NCI-H1105 (cell line): ENCODE measurements at places on chromosomes 7 and 10.
A peak's percentile ranks its signal among the peaks of the same experiment; 100 is the strongest.

GRCh38 chr10:36506697-36507496 lies 618.5 kb upstream of the ANKRD30A start:
- DNase-seq, result no peak

DNA sequence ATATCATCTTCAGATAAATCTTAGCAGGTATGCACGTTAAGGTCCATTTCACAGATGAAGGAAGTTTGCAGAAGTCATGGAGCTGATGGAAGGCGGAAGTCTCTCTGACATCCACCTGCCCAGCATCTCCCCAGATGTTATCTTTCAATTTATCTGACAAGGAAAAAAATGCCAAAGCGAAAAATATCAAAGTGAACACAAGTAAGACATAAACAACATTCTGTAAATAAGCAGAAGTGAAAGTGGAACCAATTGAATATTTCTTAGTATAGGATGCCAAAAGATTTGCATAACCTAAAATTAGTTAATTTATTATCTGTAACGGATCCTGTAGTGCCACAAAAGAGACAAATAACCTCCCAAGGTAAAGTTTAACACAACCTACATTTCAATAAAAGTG lies 73.6 kb upstream of the NEBL start:
- no peak for DNase-seq

DNA sequence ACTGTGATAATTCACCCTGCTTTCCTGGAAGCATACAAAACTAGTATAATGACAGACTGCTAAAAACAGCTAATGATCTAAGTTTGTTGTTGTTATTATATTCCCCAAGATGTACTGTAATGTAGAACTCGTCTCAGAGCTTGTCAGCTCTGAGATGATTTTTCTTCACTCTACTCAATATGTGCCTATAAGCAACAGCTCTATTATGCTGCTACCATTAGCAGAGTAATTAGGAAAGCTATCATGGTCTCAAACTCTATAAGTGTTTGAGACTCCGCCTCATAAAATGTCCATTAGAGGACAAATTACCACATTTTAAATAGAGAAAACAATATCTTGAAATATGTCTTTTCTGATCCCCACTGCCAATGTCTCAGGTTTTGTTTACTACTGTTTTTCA lies 476.5 kb upstream of the PCDH15 start:
- peak; percentile 5 for DNase-seq

GRCh38 chr10:102653060-102653459 lies 8.8 kb downstream of the TRIM8 start:
- no peak for DNase-seq

- DNase-seq, result no peak
These were observed 8.0 kb downstream of the VENTX start for GRCh38 chr10:133245439-133246235.

DNA sequence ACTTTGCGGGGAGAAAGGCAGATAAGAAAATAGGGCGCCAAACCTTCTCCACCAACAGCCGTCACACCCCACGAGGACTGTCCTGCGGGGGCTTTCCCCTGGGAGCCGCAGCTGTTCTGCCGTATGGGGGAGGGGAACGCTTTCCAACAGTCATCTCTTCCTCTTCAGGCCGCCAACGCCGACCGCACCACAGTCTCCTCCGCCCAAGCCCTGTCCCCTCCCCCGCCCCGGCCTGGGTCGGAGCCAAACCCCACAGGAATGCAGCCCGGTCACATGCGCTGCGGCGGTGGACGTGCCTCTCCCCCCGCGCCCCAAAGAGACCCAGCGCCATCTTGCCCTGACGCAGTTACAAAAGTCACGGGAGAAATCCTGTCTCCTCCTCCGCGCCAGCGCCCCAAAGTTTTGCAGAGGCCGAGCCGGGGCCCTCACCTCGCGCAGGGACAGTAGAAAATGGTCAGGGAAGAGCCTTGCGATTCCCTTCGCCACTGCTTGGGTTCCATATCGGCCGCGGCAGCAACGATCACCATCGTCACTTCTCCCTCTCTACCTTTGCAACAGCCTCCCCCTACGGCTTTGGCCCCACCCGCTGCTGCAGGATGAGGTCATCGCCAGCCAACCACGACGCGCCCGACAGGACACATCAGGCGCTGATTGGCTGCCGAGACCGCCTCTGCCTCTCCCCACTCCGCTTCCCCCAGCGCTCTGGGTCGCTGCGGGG lies 1.3 kb upstream of the KMT2E start:
- peak; percentile 97 for DNase-seq

DNA sequence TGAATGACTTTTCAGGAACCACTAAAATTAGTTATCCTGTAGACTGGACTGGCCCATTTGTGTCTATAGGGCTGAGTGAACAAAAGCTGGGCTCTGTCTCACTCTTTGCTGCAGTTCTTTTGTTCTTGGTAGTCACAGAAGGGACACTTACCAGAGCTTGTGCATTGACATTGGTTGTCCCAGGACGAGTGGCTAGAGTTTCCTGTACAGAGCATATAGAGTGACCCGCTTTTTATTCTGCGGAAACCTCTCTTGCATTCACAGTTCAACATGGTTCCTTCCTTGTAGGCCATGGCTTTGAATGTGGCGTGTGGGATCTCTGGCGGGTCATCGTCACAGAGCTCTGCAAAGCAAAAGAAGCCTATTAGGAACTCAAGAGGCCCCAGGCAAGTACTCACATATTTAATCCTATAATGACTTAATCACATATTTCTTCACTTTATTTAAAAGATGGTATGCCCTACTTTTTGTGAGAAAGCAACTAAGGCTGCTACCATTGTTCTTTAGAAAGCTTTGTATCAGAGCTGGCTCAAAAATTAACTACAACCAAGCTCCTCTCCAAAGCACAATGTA lies 36.4 kb downstream of the IL2RA start:
- DNase-seq, result no peak

DNA sequence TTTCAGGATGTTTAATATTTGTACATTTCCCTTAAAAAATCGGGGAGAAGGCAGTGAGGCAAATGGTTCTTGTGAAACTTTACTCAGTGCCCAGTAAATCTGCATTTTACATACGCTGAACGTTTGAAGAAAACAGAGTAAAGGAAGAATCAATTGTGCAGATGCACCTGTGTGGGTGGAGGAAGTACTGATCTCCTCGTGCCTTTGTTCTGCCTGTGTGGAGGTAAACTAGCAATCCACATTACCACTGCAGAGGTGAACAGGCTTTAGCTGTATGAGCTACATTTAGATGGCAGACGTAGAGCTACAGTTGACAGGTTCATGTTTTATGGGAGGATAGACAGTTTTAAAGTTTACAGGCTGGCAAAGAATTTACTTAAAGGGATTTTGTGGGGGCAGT lies 62.7 kb upstream of the VIPR2 start:
- DNase-seq, result no peak

DNA sequence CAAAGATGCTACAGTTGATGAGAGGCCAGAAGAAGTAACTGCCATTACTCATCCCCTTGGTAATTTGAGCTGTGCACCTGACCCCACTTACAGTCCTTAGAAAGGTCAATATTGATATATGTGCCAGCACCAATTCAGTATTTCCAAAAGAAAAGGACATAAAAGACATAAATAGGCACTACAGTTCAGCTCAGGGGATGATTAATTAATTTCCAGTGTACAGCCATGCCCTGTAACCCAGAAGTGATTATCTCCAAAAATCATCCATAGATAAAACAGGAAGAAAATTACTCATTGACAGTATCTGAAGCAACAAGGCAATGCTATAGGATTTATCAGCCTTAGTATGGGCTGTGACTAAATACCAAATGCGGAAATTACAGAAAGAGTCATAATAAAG lies 82.4 kb downstream of the PHYHIPL start:
- no peak for DNase-seq

DNA sequence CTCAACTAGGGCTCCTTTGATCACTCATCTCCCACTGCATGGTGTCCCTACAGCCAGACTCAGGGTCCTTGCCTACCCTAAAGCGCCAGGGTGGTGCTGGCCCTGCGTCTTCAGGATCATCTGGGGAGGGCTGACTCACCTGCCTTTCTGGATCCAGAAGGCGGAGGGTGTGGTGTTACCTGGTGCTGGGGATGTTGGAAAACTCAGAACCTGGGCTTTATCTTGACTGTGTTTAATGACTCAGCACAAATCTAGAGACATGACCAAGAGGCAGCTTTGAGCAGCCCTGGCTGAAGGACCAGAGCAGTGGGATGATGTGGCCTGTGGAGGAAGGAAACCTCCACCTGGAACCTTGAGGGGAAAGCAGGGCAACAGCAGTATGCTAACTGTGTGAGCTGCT lies 96.5 kb downstream of the GRK5 start:
- no peak for DNase-seq

DNA sequence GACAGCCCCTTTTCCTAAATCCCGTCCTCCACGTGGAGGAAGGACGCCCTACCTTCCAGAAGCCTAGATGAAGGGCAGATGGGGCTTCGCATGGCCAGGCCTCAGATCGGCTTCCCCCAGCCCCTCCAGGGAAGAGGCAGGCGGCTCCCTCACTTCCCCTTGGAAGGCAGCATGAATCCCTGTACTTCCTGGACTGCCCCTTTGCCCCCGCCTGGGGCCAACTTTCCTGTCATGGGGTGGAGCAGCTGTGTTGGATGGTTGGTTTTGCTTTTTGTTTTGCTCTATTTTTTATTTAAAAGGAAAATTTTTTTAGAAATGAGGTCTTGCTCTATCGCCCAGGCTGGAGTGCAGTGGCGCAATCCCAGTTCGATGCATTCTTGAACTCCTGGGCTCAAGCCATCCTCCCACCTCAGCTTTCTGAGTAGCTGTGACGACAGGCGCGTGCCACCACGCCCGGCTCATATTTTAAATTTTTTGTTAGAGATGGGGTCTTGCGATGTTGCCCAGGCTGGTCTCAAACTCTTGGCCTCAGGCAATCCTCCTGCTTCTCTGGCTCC lies 27.2 kb downstream of the GTF2IRD1 start:
- no peak for DNase-seq

DNA sequence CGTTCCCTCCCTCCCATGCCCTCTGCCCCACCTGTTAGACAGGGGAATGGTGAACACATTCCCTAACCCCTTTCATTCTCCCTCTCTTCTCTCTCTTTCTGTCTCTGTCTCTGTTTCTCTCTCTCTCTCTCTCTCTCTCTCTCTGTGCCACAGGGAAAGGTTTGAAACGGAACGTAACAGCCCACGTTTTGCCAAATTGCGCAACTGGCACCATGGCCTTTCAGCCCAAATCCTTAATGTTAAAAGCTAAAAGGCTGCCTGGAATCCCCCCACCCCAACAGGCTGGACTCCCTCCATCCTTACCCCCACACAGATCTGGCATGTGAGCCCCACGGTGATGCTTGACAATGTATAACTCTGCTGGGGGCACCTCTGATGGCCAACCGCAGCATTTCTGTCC lies 30.8 kb downstream of the LDB3 start:
- DNase-seq, result no peak

GRCh38 chr10:95177429-95177828 lies 16.6 kb upstream of the ACSM6 start:
- DNase-seq, result no peak

DNA sequence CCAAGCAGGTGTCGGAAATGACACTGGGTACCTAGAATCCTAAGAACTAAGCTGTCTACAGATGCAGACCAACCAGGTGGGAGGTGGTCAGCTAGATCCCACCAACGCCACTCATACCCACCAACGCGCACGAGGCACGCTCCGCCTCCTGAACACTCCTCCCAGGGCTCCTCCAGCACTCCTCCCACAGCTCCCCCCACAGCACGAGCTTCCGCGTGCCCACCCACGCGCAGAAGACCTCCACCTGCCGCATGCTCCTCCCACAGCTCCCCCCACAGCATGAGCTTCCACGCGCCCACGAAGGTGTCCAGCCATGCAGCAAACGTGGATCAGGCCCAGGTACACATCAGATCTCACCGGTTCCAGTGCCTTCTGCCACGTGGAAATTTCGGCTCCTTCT lies 196.0 kb downstream of the MAD1L1 start:
- DNase-seq, result no peak
